ENCODE measurements at places on chromosomes 5 and 9.

DNA sequence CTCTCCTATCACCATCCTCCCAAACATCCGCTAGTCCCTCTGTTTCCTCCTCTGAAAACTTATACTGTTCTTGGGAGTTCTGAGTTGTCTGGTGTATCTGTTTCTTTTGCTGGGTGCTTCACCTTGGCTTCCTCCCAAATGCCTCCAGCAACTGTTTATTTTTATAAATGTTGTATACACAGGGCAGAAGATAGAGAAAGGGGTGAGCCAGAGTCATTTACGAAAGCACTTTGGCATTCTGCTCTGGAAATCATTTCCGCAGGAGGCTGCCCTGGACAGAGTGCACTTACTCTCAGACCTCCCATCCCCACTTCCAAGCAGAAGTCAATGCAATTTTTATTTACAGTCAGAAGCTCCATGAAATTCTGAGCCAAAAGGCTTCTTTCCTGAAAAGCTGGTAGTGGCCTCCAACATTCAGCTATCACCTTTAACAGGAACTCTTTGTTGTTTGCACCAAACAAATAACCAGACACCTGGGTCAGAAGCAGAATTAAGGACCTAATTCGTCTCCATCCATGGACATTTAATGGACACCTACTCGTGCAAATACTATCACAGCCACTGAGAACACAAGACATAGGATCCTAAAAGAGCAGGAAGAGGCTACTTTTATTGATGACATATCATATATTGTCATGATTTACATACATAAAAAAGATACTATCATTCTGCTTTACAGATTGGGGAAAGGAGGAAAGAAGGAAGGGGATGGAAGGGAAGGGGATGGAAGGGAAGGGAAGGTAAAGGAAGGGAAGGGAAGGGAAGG is 229.5 kb upstream of the PAPPA start:
- no peak for DNase-seq

- DNase-seq: no peak
Observed at GRCh38 chr5:37533851-37534250, 154.7 kb downstream of the WDR70 start.

- DNase-seq: no peak
Observed at GRCh38 chr9:100228352-100228869, 124.3 kb downstream of the TEX10 start.

GRCh38 chr5:135703016-135703550 is 124.3 kb upstream of the CXCL14 start:
- DNase-seq: no peak

DNA sequence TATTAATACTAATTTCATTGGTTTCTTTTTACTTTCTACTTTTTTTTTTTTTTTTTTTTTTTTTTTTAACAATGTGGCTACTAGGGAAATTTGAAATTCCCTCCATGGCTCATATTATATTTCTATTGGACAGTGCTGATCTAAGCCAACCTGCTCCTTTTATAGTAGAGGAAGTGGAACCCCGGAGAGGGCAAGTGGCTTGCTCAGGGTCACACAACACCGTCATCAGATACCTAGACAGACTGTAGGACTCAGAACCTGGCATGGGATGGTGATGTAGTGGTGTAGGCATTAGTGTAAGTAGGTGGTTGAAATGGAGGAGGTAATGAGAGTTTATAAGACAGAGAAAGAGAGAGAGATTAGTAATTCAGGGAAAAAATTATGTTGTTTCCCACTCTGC is 10.8 kb downstream of the ZNF618 start:
- no peak for DNase-seq

GRCh38 chr5:79619854-79620253 is 7.6 kb downstream of the TENT2 start:
- DNase-seq: no peak

- no peak for DNase-seq
Observed at GRCh38 chr5:159990506-159990905, 18.4 kb upstream of the TTC1 start.

- no peak for DNase-seq
Observed at GRCh38 chr5:174667526-174667925, 56.9 kb upstream of the MSX2 start.

GRCh38 chr5:174425964-174426290 is 298.5 kb upstream of the MSX2 start:
- no peak for DNase-seq

DNA sequence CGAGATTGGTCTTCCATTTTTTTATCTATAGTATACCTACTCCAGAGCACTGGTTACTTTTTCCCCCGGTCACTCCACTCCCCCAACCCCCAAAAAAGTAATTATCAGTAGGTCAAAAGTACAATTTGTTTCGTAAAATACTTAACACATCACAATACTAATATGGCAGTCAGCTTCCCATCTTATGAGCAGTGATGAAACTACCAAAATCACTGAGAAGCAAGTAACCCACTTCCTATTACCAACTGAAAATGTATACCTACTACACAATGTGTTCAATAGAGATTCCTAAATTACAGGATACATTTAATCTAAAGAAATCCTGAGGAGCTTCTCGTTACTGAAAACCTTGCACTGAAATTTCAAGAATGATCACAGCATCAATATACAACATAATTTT is 1.9 kb downstream of the CERT1 start:
- no peak for DNase-seq

DNA sequence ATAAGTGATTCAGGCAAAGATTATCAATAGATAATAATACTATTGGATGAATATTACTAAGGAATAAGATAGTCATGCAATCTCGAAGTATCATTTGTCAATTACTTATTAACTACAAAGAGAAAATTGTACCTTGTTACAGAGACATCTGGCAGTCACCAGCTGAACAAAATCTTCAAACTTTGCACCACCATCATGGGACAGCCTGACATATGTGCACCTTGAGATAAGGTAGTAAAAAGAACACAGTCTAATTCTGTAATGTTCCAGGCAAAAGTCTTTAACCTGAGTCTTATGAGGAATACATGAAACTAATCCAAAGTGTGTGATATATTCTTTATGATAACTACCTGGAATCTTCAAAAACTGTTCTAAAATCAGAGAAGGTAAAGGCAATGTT is 423.0 kb upstream of the ZNF608 start:
- no peak for DNase-seq

DNA sequence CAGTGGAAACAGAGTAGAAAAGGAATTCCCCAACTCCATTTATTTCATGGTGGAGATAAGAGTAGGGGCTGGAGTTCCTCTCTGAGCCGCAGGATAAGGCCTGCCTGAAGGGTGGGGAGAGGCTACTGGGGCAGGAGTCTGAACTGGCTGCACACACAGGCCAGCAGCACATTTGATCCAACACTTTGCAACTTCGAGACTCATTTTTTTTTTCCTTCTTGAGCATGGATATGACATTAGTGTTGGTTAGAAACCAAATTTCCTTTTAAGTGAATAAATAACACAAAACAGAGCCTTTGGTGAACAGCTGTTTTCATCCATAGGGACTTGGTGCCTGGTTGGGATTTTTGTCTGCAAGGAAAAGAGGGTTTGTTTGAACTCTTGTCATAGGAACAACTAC is 76.6 kb downstream of the RALGPS1 start:
- no peak for DNase-seq

GRCh38 chr5:131854134-131854533 is 57.3 kb upstream of the FNIP1 start:
- DNase-seq: no peak

DNA sequence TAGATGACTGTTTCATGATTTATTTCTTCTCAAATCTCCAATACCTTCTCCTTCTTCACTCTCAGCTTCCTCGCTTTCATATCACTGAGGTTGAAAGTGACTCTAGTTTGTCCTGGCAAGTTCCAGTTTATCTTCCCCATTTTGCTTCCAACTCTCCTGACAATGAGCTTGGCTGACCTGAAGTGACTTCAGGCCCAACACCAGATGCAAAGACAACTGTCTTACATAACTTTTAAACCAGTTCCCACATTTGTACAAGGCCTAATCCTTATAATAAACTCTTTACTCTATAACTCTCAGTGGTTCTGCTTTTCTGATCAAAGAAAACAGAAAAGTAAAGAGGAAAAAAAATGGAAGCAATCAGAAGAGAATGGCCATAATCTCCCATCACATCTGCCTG is 22.0 kb downstream of the GNG10 start:
- no peak for DNase-seq

DNA sequence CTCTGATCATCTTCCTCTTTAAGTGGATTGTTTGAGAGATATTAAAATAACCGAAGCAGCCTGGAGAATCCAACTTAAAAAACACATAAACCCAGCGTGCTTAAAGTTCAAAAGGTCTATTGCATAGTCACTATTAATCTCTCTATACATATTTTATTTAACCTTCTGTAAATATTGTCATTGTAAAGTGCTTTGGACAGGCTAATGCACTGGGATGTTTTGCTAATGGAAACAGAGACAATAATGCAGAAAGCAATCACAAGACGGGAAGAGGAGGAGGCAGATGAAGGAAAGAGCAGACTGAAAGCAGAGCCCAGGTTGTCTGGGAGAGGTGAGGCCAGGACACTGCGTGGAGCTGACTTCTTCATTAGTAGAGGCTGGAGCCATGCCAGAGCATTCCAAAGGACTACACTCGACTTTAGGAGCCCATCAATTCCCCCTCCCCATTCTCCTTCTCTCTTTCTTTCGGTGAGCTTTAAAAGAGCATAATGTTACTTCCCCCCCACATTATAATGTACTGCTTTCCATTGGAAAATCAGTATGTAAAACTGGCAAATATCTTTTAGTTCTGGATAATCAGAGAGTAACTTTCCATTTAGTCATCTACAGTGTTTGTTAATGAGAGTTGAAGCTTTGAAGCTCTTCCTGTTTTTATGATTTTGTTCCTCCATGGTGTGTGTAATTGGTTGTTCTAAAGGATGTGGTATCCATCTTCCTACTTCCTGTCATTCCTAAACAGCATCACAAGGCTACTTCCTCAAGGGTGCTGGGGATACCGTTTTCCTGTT is 307.3 kb upstream of the MPDZ start:
- DNase-seq: no peak

GRCh38 chr5:154505567-154505966 is 27.5 kb upstream of the HAND1 start:
- no peak for DNase-seq

- DNase-seq: no peak
Observed at GRCh38 chr9:133238851-133239532, 29.9 kb upstream of the OBP2B start.

DNA sequence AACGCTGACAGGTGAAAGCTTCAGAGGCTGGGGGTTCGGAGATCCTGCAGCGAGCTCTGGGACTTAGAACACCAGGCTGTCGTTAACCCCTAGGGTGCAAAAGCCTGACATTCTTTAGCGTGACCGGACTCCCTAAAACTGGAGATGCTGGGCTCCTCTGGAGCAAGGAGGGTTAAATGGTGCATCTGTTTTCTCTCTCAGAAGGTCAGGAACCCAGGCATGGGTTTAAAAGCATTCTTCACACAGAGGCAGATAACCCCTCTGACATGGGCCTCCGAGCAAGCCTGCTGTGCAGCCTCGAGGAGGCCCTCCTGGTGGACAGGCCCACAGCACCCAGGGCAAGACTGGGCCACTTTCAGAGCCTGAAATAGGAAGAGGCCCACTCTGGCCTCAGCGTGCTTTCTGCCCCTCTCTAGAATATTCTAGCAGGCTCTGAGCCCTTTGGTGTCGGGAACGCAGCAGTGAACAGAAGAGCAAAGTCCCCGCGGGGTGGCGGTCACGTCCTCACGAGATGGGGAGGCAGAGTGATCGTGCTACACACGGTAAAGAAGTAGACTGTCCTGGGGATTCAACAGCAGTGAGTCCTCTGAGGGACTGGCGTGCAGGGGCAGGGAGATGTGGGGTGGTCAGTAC is 124.8 kb downstream of the COL23A1 start:
- no peak for DNase-seq

GRCh38 chr9:17900606-17901005 is 321.7 kb downstream of the SH3GL2 start:
- no peak for DNase-seq

- DNase-seq: no peak
Observed at GRCh38 chr9:75626860-75627259, 263.6 kb upstream of the PCSK5 start.

GRCh38 chr5:142023836-142024235 is 11.0 kb upstream of the GNPDA1 start:
- no peak for DNase-seq

GRCh38 chr5:109682383-109682782 is 7.3 kb upstream of the MAN2A1 start:
- DNase-seq: no peak

GRCh38 chr9:97307500-97308163 is at the start of gene CCDC180:
CCDC180 (plus strand) TSS chr9:97307659; CDS start chr9:97308064, 405 bp downstream.
- no peak for DNase-seq

- DNase-seq: no peak
Observed at GRCh38 chr5:150662731-150663516, 1.9 kb downstream of the MYOZ3 start.

- no peak for DNase-seq
Observed at GRCh38 chr5:56175488-56175887, 57.6 kb downstream of the ANKRD55 start.

DNA sequence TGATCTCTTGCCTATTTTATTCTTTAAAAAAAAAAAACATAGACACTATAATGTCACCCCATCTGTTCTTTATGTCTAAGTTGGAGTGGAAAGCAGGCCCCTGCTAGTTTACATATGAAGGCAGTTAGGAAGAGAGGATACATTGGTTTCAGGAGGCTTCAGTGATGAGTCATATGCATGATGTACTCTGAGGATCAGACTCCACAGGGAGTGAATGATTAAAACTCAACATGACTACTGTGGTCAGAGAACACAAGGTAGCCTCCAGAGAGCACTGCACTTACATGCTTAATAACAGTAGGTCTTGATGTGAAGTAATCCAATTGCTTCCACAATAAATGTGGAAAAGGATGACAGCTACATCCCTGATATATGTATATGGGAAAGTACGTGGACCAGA is 22.7 kb upstream of the FSTL4 start:
- DNase-seq: no peak

- DNase-seq: no peak
Observed at GRCh38 chr9:133995012-133995896, 3.1 kb upstream of the VAV2 start.

GRCh38 chr9:128685636-128686489 is 3.2 kb upstream of the SET start:
- no peak for DNase-seq

- DNase-seq: no peak
Observed at GRCh38 chr5:89064054-89064453, 181.1 kb upstream of the MEF2C start.

- peak; percentile 42 for DNase-seq
Observed at GRCh38 chr5:40991168-40991980, 79.8 kb downstream of the MROH2B start.

GRCh38 chr9:72371151-72371550 is 6.1 kb upstream of the ZFAND5 start:
- no peak for DNase-seq

GRCh38 chr5:18420711-18421110 is 786.5 kb downstream of the TAF11L14 start:
- no peak for DNase-seq

GRCh38 chr5:83586874-83587776 is 115.6 kb downstream of the VCAN start:
- no peak for DNase-seq

DNA sequence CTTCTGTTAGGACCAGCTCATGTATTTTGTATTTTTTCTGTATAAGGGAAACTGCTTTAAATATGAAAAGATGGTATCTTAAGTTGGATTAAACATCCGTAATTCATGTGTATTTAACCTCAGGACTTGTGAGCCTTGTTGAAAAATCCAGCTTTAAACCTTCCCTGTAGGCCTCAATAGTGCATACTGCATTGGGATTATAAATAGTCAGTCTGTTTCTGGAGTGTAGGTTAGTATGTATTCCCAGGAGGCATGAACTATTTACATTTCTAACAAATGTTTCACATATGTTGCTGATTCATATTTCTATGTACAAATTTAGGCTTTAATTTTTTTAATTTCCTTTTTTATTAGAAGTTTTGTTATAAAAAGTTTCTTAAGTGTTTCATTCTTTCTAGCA is 137.9 kb upstream of the GRHPR start:
- DNase-seq: no peak
